ENCODE measurements at places on chromosomes 4 and X.

- DNase-seq: no peak
Measured at GRCh38 chr4:111937368-111937767, 207.9 kb upstream of the FAM241A start.

GRCh38 chr4:159540038-159540437 lies 437.2 kb downstream of the RAPGEF2 start:
- no peak for DNase-seq

- DNase-seq: no peak
Measured at GRCh38 chr4:184169225-184169867, 48.3 kb downstream of the ENPP6 start.

- DNase-seq: peak; percentile 46
Measured at GRCh38 chr4:80202741-80203553, 5.6 kb downstream of the PRDM8 start.

DNA sequence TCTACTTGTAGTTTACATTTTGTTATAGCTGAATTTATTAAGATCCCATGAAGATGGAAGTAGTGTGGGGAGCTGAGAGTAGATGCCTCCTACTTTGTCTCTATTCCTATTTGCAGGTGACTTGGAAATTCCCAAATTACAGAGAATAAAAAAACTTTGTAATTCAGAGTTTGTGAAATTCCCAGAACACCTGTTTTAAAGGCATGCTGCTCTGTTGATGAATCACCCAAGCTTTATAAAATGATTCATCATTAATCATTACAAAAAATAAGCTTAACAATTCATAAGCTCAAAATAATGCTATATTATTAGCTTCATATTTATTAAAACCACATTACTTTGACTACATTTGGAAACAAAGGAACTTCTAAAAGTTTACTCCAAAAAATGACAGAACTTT lies 856.3 kb downstream of the RPA4 start:
- DNase-seq: no peak

DNA sequence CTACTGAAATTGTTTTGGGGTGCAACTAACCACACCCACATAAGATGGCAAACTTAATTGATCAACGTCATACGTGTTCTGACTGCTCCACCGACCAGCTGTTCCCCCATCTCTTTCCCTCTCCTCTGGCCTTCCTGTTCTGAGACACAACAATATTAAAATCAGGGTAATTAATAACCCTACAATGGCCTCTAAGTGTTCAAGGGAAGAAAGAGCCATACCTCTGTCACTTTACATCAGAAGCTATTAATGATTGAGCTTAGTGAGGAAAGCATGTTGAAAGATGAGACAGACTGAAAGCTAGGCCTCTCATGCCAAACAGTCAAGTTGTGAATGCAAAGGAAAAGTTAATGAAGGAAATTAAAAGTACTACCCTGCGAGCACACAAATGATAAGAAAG lies 173.9 kb upstream of the FTHL17 start:
- no peak for DNase-seq

- no peak for DNase-seq
Measured at GRCh38 chr4:90546114-90546513, 418.9 kb downstream of the CCSER1 start.

GRCh38 chr4:8872402-8873291 lies 1.0 kb upstream of the HMX1 start:
- no peak for DNase-seq
